LHCN-M2 (cell line): ENCODE measurements at places on chromosomes 7 and 10. TPM values are rescaled to one million over a fixed set of nuclear protein-coding genes. Genes with fewer than 3 reads are reported as not detected.

GRCh38 chr10:69446650-69447151, 4.6 kb upstream of the TSPAN15 start:
- peak; percentile 90 for DNase-seq

- DNase-seq: no peak
Observed at GRCh38 chr7:11843113-11843765, 11.2 kb upstream of the THSD7A start.

DNA sequence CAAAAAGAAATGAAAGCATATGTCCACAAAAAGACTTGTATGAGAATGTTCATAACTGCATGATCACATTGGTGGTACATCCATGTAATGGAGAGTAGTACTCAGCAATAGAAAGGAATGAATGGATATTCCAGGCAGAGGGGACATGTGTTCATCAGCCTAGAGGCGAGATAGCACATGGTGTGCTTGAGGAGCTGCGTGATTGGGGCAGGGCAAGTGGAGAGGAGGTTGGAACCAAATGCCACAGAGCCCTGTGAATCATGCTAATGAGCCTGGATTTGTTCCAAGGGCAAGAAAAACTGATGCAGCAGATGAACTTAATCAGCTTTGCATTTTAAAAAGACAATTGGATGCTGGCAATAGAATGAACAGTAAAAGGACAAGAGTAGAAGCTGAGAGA, 73.3 kb downstream of the C10orf90 start:
- peak; percentile 43 for DNase-seq

DNA sequence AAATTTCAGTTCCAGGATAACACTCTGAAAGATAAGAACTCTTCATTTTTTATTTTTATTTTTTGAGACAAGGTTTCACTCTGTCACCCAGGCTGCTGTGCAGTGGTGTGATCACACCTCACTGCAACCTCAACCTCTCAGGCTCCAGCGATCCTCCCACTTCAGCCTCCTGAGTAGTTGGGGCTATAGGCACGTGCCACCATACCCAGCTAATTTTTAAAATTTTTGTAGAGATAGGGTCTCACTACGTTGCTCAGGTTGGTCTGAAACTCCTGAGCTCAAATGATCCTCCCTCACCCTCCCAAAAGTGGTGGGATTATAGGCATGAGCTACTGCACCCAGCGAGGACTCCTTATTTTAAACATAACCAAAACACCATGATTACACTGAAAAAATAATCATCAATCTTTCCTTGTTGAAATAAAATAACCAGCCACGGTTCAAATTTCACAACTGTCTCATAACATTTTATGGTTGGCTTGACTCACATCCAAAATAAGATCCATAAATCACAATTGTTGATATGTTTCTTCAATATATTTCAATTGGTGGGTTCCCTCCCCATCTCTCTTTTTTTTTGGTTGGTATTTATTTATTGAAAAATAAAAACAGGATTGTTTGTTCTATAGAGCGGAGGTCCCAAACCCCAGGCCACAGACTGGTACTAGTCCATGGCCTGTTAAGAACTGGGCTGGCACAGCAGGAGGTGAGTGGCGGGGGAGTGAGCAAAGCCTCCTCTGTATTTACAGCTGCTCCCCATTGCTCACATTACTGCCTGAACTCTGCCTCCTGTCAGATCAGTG, 60.1 kb upstream of the FAM171A1 start:
- DNase-seq: peak; percentile 73

GRCh38 chr10:3046981-3047547, 20.3 kb upstream of the PFKP start:
- no peak for DNase-seq

- peak; percentile 74 for DNase-seq
Observed at GRCh38 chr10:11757454-11757820, 15.3 kb downstream of the ECHDC3 start.

DNA sequence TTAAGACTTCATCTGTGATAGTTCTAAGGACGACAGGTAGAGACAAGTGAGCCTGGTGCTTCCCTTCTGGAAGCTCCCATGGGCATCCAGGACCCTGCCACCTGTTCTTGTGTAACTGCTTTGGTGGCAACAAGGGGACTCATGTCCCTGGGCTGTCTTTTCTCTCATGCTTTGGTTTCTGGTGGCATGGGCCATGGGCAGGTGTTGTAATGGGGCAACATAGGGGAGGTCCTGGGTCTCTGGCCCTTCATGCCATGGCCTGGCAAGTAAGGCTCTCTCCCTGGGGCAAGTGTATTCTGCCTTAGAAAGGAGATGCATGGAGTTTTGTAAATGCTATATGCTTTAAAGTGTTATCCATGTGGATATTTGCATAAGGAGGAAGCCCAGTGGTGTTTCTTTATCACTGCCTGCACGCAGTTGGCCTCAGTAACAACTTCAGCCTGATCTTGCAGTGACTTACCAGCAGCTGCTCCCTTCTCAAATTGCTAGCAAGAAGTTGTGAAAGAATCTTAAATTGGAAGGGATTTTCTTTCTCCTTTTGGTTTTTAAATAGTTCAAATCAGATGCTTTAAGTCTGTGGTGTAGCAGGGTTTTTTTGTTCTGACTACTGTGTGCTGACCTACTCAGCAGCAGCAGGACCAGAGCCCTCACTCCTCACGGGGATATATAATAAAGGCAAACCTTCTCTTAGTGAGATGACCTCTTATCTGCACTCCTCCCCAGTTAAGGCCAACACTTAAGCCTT, 39.9 kb downstream of the OGDH start:
- DNase-seq: peak; percentile 67

DNA sequence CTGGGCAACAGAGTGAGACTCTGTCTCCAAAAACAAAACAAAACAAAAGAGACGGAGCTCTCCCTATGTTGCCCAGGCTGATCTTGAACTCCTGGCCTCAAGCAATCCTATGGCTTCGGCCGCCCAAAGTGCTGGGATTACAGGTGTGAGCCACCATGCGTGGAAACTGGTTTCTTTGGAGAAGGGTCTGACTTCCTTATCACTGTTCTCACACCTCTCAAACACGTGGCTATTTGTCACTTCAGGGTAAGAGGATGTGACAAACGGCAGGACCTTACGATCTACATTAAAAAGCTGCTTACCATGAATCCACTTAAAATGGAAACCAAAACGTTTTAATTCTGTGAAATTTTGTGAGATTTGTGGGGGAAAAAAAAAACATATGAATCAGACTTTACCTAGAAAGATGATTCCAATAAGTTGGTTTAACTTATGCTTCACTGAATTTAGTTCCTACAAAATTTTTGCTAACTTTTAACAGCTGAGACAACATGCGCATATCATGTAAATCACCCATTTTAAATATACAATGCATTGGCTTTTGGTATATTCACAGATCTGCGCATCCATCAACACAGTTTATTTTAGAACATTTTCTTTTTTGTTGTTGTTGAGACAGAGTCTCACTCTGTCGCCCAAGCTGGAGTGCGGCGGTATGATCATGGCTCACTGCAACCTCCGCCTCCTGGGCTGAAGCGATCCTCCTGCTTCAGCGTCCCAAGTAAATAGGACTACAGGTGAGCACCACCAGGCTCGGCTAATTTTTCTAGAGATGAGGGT, 18.7 kb upstream of the FOXK1 start:
- no peak for DNase-seq

GRCh38 chr7:95011995-95012394, 104.6 kb downstream of the PPP1R9A start:
- DNase-seq: no peak

GRCh38 chr10:97686301-97686961, 610 bp downstream of the AVPI1 start:
- DNase-seq: no peak

DNA sequence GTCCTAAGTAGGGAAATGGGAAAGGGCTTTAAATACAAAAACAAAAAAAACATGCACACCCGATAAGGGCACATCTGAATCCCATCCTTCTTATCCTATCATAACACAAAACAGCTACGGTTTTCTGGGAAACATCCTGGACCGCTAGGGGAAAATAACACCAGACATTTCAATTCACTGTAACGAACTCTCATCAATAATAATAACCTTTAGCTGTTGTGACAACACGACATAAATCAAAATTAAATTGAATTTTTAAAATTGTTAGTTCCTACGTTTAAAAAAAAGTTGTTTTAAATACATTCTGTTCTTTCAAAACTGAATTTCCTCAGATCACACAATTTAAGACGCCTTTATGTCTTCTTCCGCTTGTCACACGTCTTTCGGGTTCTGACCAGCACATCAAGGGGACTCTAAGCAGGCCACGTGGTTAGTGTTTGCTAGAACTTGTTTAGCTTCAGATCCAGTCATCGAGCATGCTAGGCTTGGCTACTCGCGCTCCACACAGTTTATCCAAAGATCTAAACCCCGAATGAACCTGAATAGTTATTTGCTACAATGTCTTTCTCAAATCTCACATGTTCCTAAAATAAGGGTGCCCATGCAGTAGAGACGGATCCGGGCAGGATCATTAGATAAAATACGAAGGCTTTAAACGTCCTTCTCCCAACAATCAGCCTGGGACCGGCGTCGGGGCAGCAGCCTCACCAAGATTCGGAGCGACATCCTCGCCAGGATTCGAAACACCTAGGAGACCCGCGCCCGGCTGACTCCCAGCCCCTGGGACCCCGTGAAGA, 839 bp downstream of the IKZF5 start:
- peak; percentile 46 for DNase-seq

DNA sequence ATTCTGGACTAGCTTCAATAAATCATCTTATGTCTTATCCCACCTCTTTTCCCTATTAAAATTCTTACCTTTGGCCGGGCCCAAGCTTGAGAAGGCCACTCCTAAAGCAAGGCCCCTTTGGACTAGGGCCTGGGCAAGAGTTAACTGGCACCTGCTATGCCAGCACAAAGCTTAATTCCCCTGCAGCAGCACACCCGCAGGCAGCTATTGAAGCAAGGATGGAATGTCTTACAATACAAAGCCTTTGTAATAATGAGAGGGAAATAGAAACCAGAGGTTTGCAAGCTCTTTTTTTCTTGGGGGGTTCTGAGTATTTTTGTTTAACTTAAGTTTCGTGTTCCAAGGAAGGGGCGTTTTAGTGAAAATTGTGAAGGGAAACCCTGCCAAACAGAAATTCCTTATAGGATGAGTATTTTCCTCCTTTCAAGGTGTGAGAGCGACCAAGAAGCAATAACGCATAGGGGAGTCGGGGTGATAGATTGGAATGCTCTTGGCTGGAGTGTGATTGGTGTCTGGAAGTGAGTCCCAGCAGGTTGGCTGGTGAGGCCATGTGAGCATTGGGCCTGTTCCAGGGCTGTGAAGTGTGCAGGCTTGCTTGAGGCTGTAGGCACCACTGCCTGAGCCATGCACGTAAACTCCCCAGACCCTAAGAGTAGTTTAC, 148.5 kb downstream of the KIAA1217 start:
- DNase-seq: no peak

GRCh38 chr10:26439406-26440087, 1.4 kb downstream of the APBB1IP start:
- no peak for DNase-seq

DNA sequence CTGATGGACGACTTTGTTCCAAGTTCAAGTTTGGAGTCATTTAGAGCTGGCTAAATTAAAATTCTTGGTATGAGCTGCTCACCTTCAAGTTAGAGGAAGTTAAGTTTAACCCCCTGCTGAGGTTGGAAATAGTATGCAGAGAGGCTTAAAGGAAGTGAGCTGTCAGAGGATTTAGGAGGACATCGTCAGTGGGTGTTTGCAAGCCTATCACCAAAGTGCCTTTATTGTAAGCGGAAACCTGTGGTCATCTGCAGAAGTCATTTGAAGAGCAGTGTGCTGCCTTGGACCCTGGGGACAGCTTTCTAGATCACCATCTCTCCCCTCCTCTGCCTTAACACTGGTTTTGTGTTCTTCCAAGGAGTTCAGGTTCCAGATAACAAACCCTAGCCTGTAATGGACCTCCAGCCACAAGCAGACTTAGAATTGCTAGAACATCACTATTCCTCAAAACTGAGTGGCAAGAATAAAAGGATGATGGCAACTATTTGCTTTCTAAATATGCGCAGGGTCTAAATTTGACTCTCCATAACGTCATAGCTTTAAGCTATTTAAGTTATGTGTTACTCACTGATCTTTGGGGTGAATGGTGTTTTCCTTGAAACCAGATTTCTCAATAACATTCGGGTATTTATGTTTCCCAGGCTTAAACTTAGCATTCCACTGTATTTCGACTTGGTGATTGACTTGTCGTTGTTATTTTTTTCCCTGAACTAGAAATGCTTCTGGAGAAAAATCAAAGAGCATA, 93.4 kb downstream of the SLC39A12 start:
- no peak for DNase-seq

DNA sequence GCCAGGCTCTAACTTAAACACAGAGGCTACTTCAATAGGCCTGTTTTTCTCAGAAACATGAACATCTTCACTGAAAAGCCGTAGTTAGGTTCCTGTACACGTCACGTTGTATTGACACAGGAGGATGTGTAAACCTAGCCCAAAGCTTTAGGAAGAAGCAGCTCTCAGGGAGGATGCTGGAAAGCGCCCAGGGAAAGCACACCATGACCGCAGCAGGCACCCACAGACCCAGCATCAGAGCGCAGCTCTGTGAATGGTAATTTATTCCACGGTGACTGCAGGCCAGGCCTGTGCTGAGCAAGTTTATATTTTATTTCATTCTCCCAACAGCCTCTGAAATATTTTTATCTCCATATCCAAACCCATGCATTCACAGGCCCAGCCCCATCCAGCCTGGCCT, 51.1 kb downstream of the ASB13 start:
- DNase-seq: no peak

DNA sequence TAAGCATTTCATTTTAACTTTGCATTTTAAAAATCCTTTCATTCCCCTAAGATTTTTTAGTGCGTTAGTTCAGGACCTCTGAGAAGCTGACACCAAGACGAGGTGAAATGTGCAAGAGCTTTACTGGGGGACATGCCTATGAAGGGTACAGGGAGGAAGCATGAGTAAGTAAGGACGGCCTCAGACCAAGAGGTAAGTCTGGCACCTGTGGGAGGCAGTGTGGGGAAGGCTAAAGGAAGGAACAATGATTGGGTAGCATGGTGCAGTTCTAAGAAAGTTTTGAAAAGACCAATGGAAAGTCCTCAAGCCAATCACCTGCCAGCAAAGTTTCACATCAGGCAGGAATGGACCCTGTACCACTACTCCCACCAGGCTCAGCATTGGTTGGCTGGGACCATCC, 369.2 kb downstream of the GFRA1 start:
- DNase-seq: no peak

GRCh38 chr10:126397640-126398382, 9.5 kb upstream of the ADAM12 start:
- DNase-seq: peak; percentile 99

AKR1B15 gene
- 0.06 TPM in 1 of 2 replicates, not detected in the other for total RNA-seq

SPRN gene
- 0.29 and 0.32 TPM in 2 replicates for total RNA-seq

POU6F2 gene
- not detected in 2 replicates for total RNA-seq

TRIM50 gene
- not detected in 2 replicates for total RNA-seq

AKR1C4 gene
- total RNA-seq: not detected in 2 replicates

ATRNL1 gene
- total RNA-seq: 13.0 and 13.1 TPM in 2 replicates

HOXA1 gene
- 3.7 and 5.9 TPM in 2 replicates for total RNA-seq

PIK3AP1 gene
- total RNA-seq: 0.11 TPM in 1 of 2 replicates, not detected in the other
